ENCODE measurements at places on chromosomes 1 and 21. TPM values are rescaled to one million over a fixed set of nuclear protein-coding genes. Genes with fewer than 3 reads are reported as not detected.

HPCA gene
- not detected for total RNA-seq

ATAD3C gene
- total RNA-seq: 2.9 TPM

TMPRSS15 gene
- not detected for total RNA-seq

CDKN2C gene
- total RNA-seq: not detected

KRTAP19-1 gene
- not detected for total RNA-seq

DNA sequence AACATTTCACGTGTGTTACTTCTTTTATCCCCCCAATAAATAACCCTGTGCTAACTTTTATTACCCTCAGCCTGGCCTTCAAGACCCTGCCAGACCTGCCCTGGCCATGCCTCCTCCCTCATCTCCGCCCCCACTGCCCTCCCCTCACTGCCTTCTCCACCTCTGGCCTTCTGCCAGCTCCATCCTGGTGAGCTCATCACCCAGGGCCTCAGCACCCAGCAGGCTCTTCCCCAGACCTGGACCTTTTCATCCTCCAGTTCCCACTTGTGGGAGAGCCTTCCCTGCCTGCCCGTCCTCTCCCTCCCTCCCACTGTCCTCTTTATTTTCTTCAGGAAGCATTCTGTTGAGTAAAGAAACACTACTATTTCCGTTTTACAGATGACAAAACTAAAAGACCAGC is 72.0 kb downstream of the SLC66A1 start:
- no peak for DNase-seq

DNA sequence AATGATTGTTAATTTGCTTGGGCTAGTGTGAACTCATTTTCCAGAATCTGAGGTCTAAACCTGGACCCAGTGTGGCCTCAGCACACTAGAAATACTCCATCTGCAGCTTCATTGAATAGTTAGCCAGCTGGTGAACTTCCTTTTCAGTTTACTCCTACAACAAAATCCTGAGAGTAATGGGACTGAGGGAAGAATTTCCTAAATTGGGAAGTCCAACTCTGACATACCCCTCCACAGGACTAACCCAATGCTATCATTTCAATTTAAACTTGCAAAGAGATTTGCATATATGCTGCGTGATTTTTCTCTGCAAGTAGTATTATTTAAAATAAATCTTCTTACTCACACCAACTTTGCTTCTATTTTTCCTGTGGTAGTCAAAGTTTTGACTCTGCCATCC is 27.8 kb upstream of the PIGC start:
- DNase-seq: no peak

DNA sequence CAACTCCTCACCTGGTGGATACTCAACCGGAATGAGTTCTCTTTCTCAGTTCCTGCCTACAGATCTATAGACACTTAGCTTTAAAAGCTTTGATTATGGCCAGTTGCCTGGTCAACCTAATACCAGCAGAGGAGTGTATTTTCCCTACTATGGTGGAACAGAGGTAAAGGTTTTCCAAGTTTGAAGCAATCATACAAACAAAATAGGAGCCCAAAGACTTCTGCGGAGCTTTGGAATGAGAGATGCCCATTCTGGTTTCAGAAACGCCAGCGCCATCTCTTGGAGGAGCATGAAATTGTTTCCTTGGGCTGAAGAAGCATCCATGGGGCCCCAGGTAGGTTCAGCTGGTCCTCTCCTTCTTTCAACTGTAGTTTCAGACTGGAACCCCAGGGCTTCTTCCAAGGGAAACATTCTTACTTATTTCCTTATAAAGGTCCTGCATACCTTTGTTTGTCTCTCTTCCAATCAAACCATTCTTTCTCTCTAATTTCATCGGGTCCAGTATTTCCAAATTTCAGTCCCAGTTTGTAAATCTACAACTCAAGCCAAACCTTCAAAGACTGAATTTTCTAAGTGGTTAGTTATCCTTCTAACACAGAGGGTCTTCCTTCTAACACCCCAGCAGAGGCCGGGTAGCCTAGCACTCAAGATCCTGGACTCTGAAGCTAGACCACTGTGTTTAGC is 95.9 kb downstream of the KCNJ15 start:
- DNase-seq: peak; percentile 81

DNA sequence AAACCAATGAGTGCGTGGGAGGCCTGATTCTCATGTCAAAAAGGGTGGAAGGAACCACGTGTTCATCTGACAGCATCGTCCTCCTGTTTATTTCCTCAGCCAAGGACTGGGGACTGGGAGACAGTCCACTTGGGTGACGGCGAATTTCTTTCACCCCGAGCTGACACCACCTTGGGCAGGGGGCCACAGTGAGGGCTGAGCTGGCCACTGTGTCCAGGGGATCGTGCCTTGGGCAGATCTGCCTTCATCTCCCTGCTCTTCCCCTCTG is 122.1 kb downstream of the SIM2 start:
- no peak for DNase-seq

ANXA9 gene
- total RNA-seq: not detected

IQCC gene
- 1.9 TPM for total RNA-seq

GRCh38 chr1:244218220-244218619 is 167.1 kb downstream of the ZBTB18 start:
- no peak for DNase-seq

GRCh38 chr1:64184003-64184440 is 19.4 kb upstream of the UBE2U start:
- DNase-seq: no peak

DNA sequence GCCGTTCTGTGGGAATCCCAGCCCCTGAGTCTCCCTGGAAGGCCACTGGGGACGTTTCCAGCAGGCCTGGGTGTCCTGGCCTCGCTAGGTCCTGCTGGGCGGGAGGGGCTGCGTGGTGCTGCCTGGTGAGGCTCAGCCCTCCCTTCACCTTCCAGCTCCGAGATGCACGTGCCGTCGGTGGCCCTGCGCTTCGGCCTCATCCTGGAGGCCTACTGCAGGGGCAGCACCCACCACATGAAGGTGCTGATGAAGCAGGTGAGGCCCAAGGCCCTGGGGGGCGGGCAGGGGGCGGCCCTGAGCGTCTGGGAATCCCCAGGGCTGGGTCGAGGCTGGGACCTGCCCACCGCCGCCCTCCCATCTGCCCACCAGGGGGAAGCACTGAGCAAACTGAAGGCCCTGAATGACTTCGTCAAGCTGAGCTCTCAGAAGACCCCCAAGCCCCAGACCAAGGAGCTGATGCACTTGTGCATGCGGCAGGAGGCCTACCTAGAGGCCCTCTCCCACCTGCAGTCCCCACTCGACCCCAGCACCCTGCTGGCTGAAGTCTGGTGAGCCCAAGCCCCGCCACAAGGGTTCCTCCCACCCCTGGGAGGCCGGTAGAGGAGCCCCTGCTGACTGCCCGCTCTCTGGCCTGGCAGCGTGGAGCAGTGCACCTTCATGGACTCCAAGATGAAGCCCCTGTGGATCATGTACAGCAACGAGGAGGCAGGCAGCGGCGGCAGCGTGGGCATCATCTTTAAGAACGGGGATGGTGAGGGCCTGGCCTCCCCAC is 70.3 kb downstream of the PIK3CD start:
- DNase-seq: peak; percentile 74

GRCh38 chr21:28872218-28872617 is 120.5 kb downstream of the LTN1 start:
- no peak for DNase-seq

- no peak for DNase-seq
Measured at GRCh38 chr1:9422911-9423505, 116.3 kb upstream of the SLC25A33 start.

DNA sequence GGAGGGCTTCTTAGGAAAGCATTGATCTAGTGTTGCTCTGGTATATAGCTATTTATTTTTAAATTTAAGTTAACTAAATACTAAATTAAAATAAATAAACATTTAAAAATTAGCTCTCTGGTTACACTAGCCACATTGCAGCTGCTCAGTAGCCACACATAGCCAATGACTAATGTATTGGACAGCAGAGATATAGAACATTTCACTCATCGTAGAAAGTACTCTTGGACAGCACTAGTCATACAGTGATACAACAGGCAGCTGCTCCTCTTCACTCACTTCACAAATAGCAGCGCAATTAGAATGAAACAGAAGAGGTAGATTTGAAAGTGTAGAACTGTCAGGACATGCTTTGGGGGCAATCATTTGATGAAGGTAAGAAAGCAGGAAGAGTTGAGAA is 245.4 kb downstream of the PBX1 start:
- DNase-seq: no peak

DNA sequence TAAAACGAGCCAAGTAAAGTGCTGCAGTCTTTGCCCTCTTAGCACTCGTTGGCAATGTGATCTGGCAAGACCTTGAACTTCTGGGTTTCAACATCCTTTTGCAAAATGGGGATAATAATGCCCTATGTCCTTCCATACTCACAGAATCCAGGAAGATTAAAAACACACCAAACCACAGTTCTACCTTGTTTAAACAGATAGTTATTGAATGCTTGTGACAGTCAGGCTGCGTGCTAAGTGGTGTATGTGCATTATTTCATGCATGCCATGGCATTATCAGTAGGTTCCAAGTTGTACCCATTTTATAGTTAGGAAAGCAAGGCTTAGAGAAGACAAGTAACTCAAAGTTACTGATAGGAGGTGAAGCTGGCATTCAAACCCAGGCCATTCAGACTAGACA is 308.6 kb upstream of the PROX1 start:
- DNase-seq: no peak

DNA sequence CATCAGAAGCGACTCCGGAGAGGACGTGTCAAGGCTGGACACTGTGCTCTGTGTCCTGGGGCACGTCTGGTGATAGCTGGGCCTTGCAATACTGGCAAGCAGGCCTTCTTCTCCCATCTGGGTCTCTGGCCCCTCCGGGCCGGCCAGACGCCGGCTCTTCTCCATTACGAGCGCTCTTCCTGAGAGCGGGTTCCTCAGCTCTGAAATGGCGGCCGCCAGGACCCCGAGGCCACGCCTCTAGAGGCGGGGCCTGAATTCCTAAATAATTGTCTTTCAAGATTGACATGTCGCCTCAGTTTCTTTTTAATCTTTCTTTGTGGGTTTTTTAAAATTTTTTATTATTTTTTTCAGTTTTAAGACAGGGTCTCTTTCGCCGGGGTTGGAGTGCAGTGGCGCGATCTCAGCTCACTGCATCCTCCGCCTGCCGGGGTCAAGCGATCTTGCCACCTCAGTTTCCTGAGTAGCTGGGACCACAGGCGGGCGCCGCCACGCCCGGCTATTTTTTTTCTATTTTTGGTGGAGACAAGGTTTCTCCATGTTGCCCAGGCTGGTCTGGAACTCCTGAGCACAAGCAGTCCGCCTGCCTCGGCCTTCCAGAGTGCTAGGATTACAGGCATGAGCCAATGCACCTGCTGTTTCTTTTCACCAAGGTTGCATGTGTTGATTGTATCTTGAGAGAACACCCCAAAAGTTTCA is 9.2 kb downstream of the RNF2 start:
- no peak for DNase-seq

- DNase-seq: peak; percentile 51
Measured at GRCh38 chr21:20971296-20971921, 26.8 kb upstream of the NCAM2 start.

PLD5 gene
- not detected for total RNA-seq

RUNX3 gene
- 1.8 TPM for total RNA-seq

- DNase-seq: no peak
Measured at GRCh38 chr1:83999316-83999819, 436 bp upstream of the TTLL7 start.

GPATCH3 gene
- 23.4 TPM for total RNA-seq

DNA sequence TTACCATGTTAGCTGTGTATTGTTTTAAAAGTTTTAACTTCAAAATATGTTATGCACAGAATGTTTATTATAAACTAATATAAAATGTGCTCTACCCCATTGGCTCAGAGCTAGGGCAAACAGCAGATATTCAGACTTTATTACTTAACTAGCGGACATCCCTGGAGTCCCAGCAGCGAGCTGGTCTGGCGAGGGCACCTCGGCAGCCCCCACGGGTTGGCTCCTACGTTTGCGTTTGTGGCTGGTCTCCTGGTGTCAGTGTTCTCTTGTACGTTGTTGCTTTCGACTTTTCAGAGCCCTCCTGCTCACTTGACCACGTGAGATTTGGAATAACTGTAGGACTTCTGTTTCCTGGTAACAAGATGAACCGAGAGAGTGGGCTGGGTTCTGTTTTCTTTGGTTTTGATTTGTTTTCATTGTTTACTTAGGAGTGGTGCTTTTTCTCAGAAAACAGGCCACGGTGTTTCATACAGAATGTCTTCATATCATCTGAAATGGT is 44.5 kb downstream of the CBS start:
- DNase-seq: no peak

SPRR5 gene
- not detected for total RNA-seq

DNA sequence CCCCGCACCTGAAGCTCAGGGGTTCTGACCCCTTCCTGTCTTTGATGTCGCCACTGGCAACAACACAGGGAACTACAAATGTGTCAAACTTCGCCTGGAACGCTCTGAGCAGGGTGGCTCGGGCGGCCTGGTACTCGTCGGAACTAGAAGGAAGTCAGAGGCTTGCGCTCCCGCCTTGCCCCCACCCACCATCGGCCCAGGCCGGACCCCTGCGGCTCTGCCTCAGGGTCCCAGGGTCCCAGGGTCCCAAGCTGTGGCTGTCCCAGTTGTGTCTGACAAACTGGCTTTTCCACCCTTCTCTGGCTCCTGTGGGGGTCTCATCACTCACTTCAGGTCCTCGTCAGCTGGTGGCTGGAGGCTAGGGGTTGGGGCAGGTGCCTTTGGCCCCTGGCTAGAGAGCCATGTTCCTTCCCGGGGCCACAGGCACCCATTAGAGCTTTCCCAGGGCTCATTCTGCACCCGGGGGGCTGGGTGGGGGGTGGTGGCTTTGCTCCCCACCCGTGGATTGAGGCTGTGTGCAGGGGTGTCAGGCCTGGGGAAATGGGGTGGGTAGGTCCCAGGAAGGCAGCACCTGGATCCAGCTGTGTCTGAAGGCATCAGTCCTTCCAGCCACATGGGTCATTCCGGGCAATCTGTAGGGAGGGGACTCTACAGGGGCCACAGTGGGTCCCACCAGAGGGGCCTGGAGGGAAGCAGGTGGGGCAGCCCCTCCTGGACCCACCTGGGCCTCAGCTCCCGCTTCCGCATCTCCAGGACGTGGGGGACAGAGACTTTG is 8.0 kb upstream of the TMEM52 start:
- no peak for DNase-seq

- DNase-seq: no peak
Measured at GRCh38 chr1:43547538-43548072, 16.9 kb downstream of the PTPRF start.

NUDC gene
- 60.8 TPM for total RNA-seq

GRCh38 chr1:185170291-185170848 is 13.4 kb downstream of the SWT1 start:
- peak; percentile 49 for DNase-seq

GRCh38 chr1:7478142-7478790 is 292.8 kb upstream of the VAMP3 start:
- no peak for DNase-seq
